Femur (tissue), 1 donor: ENCODE measurements at places on chromosomes 3 and 15.
A peak's percentile ranks its signal among the peaks of the same experiment; 100 is the strongest.

DNA sequence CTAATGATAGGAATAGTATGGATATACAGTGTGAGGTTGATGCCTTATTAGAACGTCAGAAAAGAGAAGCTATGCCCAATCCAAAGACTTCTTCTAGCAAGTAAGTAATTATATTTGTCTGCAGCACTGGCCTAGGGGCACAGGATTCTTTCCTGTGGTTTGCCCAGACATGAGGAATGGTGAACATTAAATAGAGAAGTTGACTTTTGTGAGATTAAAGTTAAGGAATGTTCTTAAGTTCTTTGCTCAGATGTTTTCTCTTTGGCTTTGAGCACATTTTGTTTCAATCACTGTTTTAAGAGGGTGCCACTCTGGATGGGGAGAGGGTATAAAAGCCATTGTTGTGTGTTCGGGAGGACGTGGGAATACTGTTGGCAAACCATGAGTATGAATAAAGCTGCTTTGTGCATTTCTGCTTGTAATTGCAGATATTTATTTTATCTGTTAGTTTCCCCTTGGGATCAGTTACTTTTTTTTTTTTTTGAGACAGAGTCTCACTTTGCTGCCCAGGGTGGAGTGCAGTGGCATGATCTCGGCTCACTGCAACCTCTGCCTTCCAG, 8.3 kb downstream of the KIF23 start:
- no peak for DNase-seq

DNA sequence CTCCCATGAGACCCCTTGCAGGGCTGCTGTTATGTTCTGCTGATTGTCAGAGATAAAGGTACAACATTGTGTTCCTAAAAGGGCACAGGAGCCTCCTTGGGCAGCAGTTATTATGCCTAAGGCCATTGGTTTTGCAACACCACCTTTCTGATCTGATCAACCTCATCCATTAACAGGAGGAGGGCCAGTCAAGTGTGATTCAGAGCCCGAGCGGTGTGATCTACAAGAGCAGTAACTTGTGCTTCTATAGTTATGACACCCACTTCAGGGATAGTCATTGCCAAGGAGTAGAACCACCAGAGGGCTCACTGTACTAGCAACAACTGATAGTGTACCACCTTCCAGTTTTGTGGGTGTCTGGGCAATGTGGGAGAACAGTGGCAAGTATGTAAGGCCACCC, 1457.9 kb upstream of the CADM2 start:
- DNase-seq, result no peak

DNA sequence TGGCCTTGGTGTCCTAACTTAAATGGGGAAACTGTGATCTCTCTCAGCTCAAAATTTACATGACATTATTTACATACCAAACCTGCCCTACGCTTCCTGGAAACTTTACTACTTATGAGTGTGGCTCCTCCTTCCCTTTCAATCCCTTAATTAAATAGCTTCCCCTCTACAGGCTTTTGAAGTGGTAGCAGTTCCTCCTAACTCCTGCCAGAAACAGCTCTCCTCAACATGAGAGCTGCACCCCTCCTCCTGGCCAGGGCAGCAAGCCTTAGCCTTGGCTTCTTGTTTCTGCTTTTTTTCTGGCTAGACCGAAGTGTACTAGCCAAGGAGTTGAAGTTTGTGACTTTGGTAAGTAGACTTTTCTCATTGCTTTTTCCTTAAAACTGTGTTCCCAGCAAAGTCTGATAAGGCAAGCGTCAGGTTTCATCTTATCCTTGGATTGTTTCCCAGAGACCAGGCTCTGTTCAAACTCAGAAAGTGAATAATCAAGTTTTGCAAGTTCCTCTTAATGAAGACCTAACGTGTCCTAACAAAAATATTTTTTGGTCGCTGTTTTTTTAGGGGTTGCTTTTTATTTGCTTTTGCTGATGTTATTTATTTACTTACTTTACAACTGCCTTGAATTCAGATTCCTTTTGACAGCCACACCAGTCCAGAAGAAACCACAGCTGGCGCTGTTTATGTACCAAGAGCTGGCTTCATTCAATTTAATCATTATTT, at the start of gene ACP3:
Gene ACP3 (plus strand): TSS at position 179 of the 720 bp plus-strand sequence. CDS start 50 bp downstream, at position 229.
- DNase-seq, result peak; percentile 69

GRCh38 chr3:85171976-85172375, 213.2 kb downstream of the CADM2 start:
- DNase-seq, result no peak

- no peak for DNase-seq
These were observed 84.5 kb upstream of the STT3B start for GRCh38 chr3:31448035-31448881.

GRCh38 chr3:47984075-47984728, 32.0 kb downstream of the MAP4 start:
- DNase-seq, result no peak

DNA sequence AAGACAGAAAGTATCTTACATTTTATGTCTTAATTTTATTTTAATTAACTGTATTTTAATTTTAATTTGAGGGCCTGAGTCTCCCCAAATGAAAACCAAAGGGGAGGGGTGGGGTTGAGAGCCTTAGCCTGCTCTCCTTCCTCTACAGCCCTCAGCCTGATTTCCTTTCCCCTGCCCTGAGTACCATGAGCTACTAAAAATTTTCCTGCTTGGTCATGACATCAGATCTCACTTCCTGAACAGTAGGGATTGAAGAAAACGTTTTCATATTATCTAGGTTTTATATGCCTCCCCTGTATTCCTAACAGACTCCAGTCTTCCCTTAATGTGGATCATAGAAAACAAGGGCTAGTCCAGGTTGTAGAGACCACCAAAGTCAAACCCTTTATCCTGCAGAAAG, 133.9 kb downstream of the MYLK start:
- DNase-seq, result no peak

- DNase-seq, result no peak
These were observed 79.8 kb downstream of the RFTN1 start for GRCh38 chr3:16433701-16434151.

GRCh38 chr15:37877851-37878741, 56.3 kb upstream of the TMCO5A start:
- DNase-seq, result no peak

- no peak for DNase-seq
These were observed 89.3 kb downstream of the RASA2 start for GRCh38 chr3:141575879-141576743.

- no peak for DNase-seq
These were observed 193.3 kb upstream of the TTC14 start for GRCh38 chr3:180408654-180409053.

DNA sequence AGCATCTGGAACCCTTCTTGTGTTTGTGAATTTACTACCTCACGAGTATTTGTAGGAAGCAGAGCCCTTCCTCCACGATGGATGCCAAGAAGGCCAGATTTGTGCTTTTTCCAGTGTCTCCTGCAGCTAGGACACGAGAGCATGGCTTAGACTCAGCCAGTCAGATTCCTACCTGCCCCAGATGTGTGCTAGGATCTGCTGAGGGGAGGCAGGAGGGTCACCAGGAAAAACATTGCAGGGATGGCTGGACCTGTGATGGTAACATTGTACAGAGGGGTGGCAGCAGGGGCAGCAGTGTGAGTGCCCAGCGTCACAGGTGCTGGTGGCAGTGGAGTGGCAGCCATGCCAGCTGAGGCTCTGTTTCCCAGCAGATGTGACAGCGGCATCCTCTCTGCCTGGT, 285.3 kb downstream of the FAM43A start:
- no peak for DNase-seq

- peak; percentile 85 for DNase-seq
These were observed 19.8 kb downstream of the LARP6 start for GRCh38 chr15:70833861-70834765.

DNA sequence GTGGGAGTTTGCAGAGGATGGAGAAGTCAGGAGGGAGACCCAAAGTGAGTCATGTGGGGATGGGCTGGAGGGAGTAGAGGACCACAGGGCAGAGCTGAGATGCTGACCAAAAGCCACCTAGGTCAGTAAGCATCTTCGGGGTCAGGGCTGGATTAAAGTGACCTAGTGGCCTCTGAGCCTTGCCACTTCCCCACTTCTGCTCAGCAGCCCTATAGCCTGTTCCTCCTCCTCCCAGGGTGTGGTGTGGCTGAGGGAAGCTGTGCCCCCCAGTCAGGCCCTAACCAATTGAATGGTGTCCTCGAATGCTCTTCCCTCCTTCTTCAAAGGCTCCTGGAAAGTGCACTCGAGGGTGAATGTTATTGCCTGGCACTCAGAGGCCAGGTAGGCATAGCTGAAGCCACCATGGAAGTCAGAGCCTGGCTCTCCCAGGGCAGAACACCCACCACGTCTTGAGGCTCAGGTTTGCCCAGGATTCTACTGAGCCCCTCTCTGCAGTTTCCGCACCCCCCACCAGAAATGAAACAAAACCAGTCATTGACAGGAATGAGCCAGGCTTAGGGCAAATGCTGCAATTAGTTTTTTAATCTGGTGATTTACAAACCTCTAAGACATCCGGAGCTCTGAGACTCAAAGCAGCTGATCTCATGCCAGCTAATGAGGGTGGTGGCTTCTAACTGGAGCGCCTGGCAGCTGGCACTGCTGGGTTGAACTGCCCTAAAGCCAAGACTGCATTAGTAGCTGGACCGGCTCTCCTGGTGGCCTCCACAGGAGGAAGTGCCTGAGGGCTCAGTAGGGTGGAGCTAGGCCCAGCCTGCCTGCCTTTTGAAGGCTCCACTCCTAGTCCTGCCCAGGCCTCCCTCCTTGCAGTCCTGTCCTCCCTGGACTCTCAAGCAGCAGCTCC, 26.0 kb upstream of the VIPR1 start:
- no peak for DNase-seq

GRCh38 chr3:112904786-112905185, 58.1 kb upstream of the CD200R1L start:
- no peak for DNase-seq

DNA sequence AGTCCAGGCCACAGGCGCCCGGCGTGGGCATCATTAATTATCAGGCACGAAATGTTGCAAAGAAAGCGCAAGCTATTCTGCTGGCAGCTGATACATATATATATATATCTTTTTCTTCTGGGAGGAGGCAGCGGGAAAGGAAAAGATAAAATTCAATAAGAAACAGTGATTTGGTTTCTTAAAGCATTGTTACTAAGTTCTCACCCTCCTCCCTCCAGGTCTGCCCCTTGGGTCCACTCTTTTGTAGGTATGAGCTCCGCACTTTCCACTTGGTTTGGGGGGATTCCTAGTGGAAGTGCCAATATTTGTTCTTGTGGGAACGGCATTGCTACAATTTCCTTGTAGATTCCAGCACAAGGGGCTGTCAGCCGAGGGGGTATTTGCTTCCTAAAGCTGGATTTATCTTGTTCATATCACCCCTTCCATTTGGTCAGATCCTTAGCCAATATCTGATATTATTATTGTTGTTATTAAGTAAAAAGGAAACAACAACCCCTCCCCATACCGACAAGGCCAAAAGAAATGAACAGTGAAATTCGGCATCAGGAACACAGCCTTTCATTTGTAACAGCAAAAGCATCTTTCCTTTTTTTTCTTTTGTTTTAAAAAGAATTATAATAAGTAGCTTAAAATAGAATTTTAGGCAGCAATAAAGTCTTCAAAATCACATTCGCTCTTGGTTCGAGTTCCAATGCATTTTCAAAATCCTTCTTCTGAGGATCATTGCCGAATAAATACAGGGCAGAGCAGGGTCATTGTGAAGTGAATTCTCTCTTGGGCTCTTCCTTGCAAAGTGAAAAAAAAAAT, 15.6 kb downstream of the ZIC1 start:
- DNase-seq, result no peak

GRCh38 chr15:99239545-99240198, 9.7 kb downstream of the TTC23 start:
- no peak for DNase-seq

DNA sequence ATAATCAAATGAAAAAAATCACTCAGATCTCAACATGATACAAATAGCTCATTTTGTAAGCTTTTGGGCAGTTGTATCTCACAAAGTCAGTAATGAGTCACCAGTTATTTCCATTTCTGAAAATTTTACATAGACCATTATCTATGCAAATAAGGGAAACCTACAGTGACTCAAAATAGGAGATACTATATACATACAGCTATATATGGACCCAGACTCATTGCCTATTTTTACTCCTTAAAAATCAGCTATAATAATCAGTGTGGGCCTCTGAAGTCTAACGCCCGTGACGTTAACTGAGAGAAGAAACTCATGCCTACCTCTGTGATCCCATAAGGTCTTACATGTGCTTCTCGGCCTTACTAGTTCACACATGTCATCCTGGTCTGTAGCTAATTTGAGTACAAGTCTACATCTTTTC, 31.6 kb downstream of the LRIG1 start:
- DNase-seq, result no peak

GRCh38 chr15:36106640-36107335, 472.6 kb upstream of the CDIN1 start:
- DNase-seq, result peak; percentile 17

- no peak for DNase-seq
These were observed 47.2 kb downstream of the LIMD1 start for GRCh38 chr3:45641756-45642155.

GRCh38 chr15:78182336-78182700, 33.2 kb downstream of the IDH3A start:
- no peak for DNase-seq

DNA sequence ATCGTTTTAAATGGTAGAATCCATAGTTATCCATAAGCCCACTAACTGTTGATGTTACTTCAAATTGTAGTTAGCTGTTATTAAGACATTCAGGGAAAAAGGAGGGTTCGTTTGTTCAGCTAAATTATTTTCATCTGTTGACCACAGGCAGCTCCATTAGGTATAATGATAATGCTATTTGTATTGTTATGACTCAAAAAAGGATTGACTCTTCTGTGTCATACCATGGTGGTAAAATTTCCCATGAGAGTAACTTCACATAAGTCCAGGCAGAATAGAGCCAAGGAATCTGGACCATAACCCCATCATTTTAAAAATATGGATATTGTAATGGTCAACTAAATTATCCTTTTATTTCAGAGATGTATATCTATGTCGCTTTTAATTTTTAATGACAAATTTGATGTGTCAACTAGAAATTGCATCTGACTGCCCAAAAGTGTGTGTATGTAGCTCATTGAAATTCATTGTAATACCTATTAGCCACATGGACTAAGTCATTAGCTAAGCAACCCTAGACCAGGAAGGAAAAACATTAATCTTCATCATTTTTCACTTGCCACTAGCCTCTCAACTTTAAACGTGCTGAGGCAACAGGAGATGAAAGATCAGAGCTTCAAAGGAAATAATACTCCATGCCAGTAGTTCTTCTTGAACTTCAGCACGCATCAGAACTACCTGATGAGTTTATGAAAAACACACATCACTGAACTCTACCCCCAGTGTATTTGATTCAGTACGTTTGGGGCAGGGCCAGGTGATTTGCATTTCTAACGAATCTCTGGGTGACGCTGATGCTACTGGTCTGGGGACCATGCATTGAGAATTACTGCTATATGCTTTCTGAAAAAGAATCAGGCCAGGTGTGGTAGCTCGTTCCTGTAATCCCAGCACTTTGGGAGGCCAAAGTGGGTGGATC, 537.7 kb downstream of the UNC13C start:
- DNase-seq, result no peak

- DNase-seq, result no peak
These were observed 57.6 kb downstream of the FRMD4B start for GRCh38 chr3:69328103-69328962.

- no peak for DNase-seq
These were observed 184.9 kb downstream of the MINAR1 start for GRCh38 chr15:79617071-79617470.

- no peak for DNase-seq
These were observed 3.2 kb downstream of the ITGB5 start for GRCh38 chr3:124883766-124884473.

GRCh38 chr15:89123181-89123525, 34.9 kb downstream of the ABHD2 start:
- no peak for DNase-seq
